Esophagus muscularis mucosa (tissue), 4 donors: ENCODE measurements at places on chromosomes 2 and 18. TPM values are rescaled to one million over a fixed set of nuclear protein-coding genes. Genes with fewer than 3 reads are reported as not detected.

- peaks cover 33% of the 10 kb centered on the region for H3K4me1 ChIP-seq
- DNase-seq, result no peak
- peak overlapping the region; percentile 75 for H3K4me3 ChIP-seq
- H3K27ac ChIP-seq, result peak overlapping the region; percentile 87
- H3K27me3 ChIP-seq, result no peaks in the 10 kb centered on the region
Observed at GRCh38 chr2:119366161-119366648, 429 bp downstream of the C2orf76 start.

GRCh38 chr2:90221300-90221651 lies 1529.8 kb downstream of the RPIA start:
- peaks cover 5% of the 10 kb centered on the region for H3K27me3 ChIP-seq
- H3K27ac ChIP-seq, result no peak overlapping the region
- DNase-seq, result no peak
- H3K36me3 ChIP-seq, result no peaks in the 10 kb centered on the region
- no peak overlapping the region for H3K4me3 ChIP-seq

- no peaks in the 10 kb centered on the region for H3K36me3 ChIP-seq
- H3K27ac ChIP-seq, result no peak overlapping the region
- H3K4me1 ChIP-seq, result no peaks in the 10 kb centered on the region
- no peak for DNase-seq
- H3K4me3 ChIP-seq, result no peak overlapping the region
Observed at GRCh38 chr2:127608061-127609030, 37.6 kb upstream of the GPR17 start.

DNA sequence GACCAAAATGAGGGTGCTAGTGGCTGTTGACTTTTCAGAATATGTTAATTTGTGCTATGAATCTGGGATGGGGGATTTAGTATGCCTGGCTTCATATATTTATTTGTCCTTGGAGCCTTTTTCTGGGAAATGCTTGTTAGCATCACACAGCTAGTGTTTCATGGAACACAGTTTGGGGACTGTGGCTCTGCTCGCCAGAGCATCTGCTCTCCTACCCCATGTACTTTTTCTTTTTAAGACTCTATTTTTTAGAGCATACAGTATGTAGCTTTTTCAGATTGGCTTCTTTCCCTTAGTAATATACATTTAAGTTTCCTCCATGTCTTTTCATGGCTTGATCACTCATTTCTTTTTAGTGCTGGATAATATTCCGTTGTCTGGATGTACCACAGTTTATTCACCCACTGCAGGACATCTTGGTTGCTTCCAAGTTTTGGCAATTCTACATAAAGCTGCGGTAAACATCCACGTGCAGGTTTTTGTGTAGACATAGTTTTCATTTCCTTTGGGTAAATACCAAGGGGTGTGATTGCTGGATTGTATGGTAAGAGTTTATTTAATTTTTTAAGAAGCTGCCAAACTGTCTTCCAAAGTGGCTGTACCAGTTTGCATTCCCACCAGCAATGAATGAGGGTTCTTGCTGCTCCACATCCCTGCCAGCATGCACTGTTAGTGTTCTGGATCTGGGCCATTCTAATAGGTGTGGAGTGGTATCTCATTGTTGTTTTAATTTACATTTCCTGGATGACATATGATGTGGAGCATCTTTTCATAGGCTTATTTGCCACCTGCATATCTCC lies 44.1 kb downstream of the EFR3B start:
- peaks cover 17% of the 10 kb centered on the region for H3K4me1 ChIP-seq
- H3K27ac ChIP-seq, result no peak overlapping the region

The INO80B gene
- total RNA-seq, result 10.8 TPM

The GREB1 gene
- total RNA-seq, result 3.7 TPM

GRCh38 chr2:28413152-28413898 lies 20.7 kb downstream of the FOSL2 start:
- H3K27ac ChIP-seq, result no peak overlapping the region
- no peaks in the 10 kb centered on the region for H3K27me3 ChIP-seq
- H3K36me3 ChIP-seq, result peaks cover 99% of the 10 kb centered on the region
- peaks cover 35% of the 10 kb centered on the region for H3K4me1 ChIP-seq

The LONRF2 gene
- 33.6 TPM for total RNA-seq

DNA sequence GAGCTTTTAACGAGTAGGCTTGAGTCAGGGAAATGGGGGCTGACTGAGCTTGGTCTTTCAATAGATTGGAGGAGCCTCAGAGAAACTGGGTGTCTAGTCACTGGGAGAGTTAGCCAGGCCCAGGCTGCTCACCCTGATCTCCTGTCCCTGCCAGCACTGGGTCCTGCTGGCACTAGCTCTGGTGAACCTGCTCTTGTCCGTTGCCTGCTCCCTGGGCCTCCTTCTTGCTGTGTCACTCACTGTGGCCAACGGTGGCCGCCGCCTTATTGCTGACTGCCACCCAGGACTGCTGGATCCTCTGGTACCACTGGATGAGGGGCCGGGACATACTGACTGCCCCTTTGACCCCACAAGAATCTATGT lies 720 bp downstream of the KRTCAP3 start:
- H3K27ac ChIP-seq, result peak overlapping the region; percentile 56
- no peak overlapping the region for H3K4me3 ChIP-seq
- DNase-seq, result no peak
- H3K27me3 ChIP-seq, result no peaks in the 10 kb centered on the region

DNA sequence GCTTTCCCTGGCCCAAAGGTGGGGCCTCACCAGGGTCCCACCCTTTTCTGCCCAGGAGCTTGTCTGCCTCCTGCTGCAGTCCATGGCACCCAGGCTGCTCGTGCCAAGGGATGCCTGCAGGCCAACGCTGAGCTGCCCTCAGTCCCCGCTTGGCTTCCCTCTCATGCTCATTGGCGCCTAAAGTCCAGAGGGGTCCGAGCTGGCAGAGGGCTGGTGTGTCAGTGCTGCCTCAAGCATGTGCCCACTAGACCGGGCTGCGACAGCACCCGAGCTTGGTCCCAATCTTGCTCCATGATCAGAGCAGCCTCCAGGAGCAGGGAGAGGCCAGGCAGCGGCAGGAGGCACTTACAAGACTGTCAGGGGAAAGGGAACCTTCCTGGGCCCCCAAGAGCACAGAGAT lies 287.0 kb downstream of the ICOS start:
- H3K27ac ChIP-seq, result no peak overlapping the region
- no peak for DNase-seq
- peaks cover 10% of the 10 kb centered on the region for H3K4me1 ChIP-seq

The SOX11 gene
- 0.97 TPM for total RNA-seq

The G6PC2 gene
- not detected for total RNA-seq

The PAX8 gene
- 2.1 TPM for total RNA-seq

- DNase-seq, result no peak
- no peak overlapping the region for H3K4me3 ChIP-seq
- H3K27ac ChIP-seq, result no peak overlapping the region
- no peaks in the 10 kb centered on the region for H3K27me3 ChIP-seq
- H3K4me1 ChIP-seq, result no peaks in the 10 kb centered on the region
Observed at GRCh38 chr2:121161272-121161671, 123.7 kb downstream of the TFCP2L1 start.

The ACKR3 gene
- total RNA-seq, result 52.9 TPM

- H3K27ac ChIP-seq, result no peak overlapping the region
- no peaks in the 10 kb centered on the region for H3K27me3 ChIP-seq
- H3K4me3 ChIP-seq, result no peak overlapping the region
- no peaks in the 10 kb centered on the region for H3K36me3 ChIP-seq
- H3K4me1 ChIP-seq, result no peaks in the 10 kb centered on the region
Observed at GRCh38 chr18:43914018-43914417, 636.7 kb upstream of the SYT4 start.

GRCh38 chr2:160042054-160042453 lies 20.4 kb downstream of the PLA2R1 start:
- H3K4me3 ChIP-seq, result no peak overlapping the region
- H3K27me3 ChIP-seq, result no peaks in the 10 kb centered on the region
- DNase-seq, result peak; percentile 47
- H3K36me3 ChIP-seq, result no peaks in the 10 kb centered on the region
- no peak overlapping the region for H3K27ac ChIP-seq

The GRHL1 gene
- total RNA-seq, result 0.86 TPM

DNA sequence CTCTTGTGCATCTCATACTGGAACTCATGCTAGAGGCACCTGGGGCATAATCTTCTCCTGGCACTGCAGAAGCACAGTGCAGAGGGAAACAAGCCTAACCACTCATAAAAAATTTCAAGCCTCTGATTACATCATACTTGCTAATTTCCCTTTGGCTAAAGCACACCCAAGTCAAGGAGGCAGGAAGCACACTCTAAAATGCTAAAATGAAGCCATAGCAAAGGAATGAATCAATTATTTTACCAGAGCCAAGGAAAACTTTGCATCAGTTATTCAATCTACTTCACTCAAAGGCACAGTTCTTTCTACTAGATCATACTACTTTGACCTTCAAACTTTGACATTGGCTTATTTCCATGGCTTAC lies 79.6 kb upstream of the SPOPL start:
- no peaks in the 10 kb centered on the region for H3K27me3 ChIP-seq
- H3K4me3 ChIP-seq, result no peak overlapping the region
- H3K36me3 ChIP-seq, result no peaks in the 10 kb centered on the region
- H3K4me1 ChIP-seq, result peaks cover 7% of the 10 kb centered on the region

The CYP26B1 gene
- total RNA-seq, result 2.5 TPM
